MM.1S (cell line): ENCODE measurements at places on chromosomes 5 and 9.

GRCh38 chr5:72378639-72379289, 58.6 kb downstream of the PTCD2 start:
- H3K27me3 ChIP-seq: no peaks in the 10 kb centered on the region
- no peak for DNase-seq
- H3K36me3 ChIP-seq: no peaks in the 10 kb centered on the region
- H3K4me1 ChIP-seq: no peaks in the 10 kb centered on the region

GRCh38 chr5:65668696-65669095, 43.9 kb downstream of the SHLD3 start:
- no peaks in the 10 kb centered on the region for H3K4me1 ChIP-seq
- H3K27me3 ChIP-seq: no peaks in the 10 kb centered on the region
- no peak for DNase-seq
- H3K36me3 ChIP-seq: no peaks in the 10 kb centered on the region
- H3K27ac ChIP-seq: no peak overlapping the region

DNA sequence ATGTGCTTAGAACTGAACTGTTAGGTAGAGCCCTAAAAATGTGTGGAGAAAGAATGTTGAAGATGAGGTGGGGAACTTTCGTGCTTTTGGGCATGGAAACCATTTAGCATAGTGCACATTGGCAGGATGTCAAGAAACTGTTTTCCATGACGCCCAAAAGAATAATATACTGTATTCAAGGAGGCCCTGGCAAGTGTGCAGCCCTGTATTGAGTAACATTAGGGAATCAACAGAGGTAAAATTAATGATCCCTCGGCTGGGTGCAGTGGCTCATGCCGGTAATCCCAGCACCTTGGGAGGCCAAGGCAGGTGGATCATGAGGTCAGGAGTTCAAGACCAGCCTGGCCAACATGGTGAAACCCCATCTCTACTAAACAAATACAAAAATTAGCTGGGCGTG, 20.9 kb upstream of the PLIN2 start:
- no peak overlapping the region for H3K27ac ChIP-seq
- DNase-seq: no peak
- no peaks in the 10 kb centered on the region for H3K27me3 ChIP-seq
- H3K4me1 ChIP-seq: no peaks in the 10 kb centered on the region
- H3K36me3 ChIP-seq: no peaks in the 10 kb centered on the region

GRCh38 chr9:33471361-33471760, 2.4 kb downstream of the NOL6 start:
- no peak overlapping the region for H3K4me3 ChIP-seq
- H3K4me1 ChIP-seq: peaks cover 13% of the 10 kb centered on the region
- H3K36me3 ChIP-seq: peaks cover 11% of the 10 kb centered on the region; the same call in 1 of the 2 replicates
- DNase-seq: no peak
- H3K27ac ChIP-seq: no peak overlapping the region

- H3K4me1 ChIP-seq: no peaks in the 10 kb centered on the region
- H3K27me3 ChIP-seq: no peaks in the 10 kb centered on the region
- H3K4me3 ChIP-seq: no peak overlapping the region
- H3K36me3 ChIP-seq: peaks cover 4% of the 10 kb centered on the region; the same call in 1 of the 2 replicates
Measured at GRCh38 chr9:5799314-5799713, 33.6 kb downstream of the ERMP1 start.

DNA sequence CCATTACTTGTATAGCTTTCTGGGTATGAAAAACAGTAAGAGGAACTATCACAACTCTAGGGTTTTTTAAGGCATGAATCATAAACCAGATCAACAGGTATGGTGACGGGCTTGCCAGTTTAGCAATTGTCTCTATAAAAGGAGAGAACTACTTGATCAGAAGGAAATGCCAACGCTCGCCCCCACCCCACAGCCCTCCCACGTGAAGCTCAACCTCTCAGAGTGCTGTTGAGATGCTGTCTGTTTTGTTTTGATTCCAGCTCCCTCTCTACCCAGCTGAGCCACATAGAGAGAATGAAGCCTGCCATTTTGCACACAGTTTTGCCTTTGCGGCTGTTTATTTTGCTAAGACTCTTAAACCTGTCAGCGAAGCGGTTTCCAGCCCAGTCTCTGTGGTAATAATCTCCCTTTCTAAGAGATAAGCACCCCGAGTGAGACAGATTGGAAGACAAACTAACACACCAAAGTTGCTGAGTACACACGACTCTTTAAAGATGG, 257.9 kb upstream of the ANKRD55 start:
- H3K4me1 ChIP-seq: no peaks in the 10 kb centered on the region
- DNase-seq: no peak
- no peak overlapping the region for H3K27ac ChIP-seq
- H3K4me3 ChIP-seq: no peak overlapping the region
- no peaks in the 10 kb centered on the region for H3K27me3 ChIP-seq

GRCh38 chr5:128966375-128966774, 1.1 kb downstream of the SLC27A6 start:
- no peaks in the 10 kb centered on the region for H3K27me3 ChIP-seq
- H3K4me1 ChIP-seq: no peaks in the 10 kb centered on the region
- no peaks in the 10 kb centered on the region for H3K36me3 ChIP-seq
- DNase-seq: no peak
- no peak overlapping the region for H3K4me3 ChIP-seq

DNA sequence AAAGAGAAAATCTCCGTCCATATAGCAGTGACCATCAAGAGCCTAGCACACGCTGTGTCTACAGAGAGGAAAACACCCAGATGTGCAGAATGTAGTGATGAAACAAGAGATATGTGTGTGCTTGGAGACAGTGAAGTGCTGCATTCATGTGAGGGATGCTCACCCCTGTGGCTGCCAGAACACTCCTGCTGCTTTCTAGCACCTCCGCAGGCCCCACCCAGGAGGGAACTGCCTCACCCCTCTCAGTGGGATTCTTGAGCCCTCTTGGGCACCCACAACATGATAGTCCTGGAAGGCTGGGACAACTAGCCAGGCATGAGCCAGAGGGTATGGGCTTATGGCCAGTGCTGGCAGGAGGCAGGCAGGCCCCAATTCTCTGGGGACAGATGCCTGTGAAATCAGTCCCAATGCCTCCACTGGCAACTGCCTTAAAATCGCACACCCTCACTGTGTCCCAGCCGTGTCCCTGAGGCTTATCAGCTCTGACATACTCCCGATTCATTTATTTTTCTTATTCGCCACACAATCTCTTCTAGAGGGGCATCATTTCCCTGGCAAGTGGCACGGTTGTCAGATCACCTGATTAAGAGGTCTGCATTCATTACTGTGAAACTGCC, 73.2 kb upstream of the FSTL4 start:
- no peaks in the 10 kb centered on the region for H3K36me3 ChIP-seq
- DNase-seq: no peak
- H3K4me3 ChIP-seq: no peak overlapping the region
- no peak overlapping the region for H3K27ac ChIP-seq

- DNase-seq: no peak
- no peak overlapping the region for H3K27ac ChIP-seq
Measured at GRCh38 chr9:101226161-101226560, 158.6 kb downstream of the BAAT start.

DNA sequence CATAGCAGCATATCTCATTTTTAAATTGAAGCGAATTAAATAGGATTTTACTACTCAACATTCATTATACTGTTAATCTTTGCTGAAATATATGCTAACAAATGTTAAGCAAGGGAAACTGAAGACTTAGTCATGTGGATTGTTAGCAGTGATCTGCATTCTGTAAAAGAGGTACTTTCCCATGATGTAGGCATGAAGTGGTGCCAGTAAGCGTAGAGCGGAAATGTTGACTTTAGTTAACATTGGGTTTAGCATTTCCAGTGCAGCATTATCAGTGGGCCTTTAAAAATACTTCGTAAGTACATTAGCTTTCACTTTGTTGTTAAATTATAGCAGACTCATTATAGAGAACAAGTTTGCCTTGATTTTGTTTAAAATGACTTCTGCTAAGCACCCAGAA, 130.3 kb downstream of the CDC42SE2 start:
- no peaks in the 10 kb centered on the region for H3K4me1 ChIP-seq
- no peaks in the 10 kb centered on the region for H3K27me3 ChIP-seq
- no peaks in the 10 kb centered on the region; the same call in 1 of the 2 replicates for H3K36me3 ChIP-seq
- no peak overlapping the region for H3K27ac ChIP-seq

DNA sequence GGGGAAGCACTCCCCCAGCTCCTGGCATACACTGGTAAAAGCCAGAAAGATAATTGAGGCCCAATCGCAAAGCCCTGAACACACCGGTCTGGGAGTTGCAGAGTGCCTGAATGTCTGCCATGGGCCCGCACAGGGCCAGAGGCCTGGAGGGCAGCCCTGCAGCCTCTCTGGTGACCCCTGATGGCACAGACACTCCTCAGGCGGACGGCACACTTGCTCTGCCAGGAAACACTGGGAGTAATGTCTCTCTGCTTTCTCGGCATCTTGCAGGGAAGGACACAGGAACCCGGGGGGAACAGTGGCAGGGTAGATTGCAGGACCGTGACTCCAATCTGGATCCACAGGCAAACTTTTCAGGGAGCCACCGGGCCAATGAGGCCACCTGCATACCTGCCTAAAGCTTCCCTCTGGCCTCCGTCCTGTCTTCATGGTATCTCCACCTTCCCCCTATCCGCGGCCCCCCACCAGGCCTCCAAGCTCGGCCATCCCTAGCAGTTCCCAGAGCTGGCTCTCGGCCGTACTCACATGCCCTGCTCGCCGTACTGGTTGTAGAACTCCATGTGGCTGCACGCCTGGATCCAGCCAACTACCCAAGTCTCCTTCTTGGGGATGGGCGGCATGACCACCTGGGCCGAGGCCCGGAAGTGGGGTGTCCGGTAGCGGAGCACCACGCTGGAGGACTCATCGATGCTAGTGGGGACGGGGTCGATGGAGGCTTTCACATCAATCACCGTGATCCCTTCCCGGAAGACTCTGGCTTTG, 797 bp downstream of the FAM78A start:
- H3K4me1 ChIP-seq: peaks cover 23% of the 10 kb centered on the region
- peak; percentile 78 for DNase-seq
- peak overlapping the region; percentile 84; the same call in 1 of the 2 replicates for H3K27ac ChIP-seq
- H3K27me3 ChIP-seq: peaks cover 6% of the 10 kb centered on the region; the same call in 1 of the 2 replicates
- no peaks in the 10 kb centered on the region for H3K36me3 ChIP-seq
- H3K4me3 ChIP-seq: peak overlapping the region; percentile 93

DNA sequence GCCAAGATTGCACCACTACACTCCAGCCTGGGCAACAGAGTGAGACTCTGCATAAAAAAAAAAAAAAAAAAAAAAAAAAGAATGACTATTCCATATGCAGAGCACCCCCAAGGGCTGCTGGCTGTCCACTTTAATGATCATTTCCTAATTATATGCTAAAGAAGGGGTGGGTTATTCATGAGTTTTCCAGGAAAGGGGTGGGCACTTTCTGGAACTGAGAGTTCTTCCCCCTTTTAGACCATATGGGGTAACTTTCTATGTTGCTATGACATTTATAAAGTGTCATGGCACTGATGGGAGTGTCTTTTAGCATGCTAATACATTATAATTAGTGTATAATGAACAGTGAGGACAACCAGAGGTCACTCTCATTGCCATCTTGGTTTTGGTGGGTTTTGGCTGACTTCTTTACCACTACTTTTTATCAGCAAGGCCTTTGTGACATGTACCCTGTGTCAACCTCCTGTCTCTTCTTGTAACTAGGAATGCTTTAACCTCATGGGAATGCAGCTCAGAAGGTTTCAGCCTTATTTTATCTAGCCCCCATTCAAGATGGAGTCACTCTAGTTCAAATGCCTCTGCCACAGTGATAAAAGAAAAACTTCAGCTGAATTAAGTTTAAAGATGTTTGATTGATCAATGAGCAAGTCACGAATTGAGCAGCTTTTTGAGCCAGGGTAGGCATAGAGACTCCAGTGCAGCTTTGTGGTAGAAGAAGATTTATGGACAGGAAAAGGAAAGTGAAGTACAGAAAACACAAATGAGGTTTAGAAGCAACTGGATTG, 7.1 kb upstream of the NANS start:
- H3K27ac ChIP-seq: no peak overlapping the region
- H3K27me3 ChIP-seq: no peaks in the 10 kb centered on the region
- no peak for DNase-seq
- H3K4me1 ChIP-seq: peaks cover 5% of the 10 kb centered on the region

DNA sequence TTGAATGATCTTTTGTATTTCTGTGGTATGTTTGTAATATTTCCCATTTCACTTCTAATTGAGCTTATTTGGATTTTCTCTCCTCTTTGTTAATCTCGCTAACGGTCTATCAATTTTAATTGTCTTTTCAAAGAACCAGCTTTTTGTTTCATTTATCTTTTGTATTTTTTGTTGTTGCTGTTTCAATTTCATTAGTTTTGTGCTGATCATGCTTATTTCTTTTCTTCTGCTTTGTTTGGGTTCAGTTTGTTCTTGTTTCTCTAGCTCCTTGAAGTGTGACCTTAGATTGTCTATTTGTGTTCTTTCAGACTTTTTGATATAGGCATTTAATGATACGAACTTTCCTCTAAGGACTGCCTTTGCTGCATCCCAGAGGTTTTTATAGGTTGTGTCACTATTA, 28.4 kb upstream of the SNCAIP start:
- H3K4me1 ChIP-seq: no peaks in the 10 kb centered on the region
- DNase-seq: no peak
- no peak overlapping the region for H3K27ac ChIP-seq
- no peaks in the 10 kb centered on the region for H3K36me3 ChIP-seq
- no peaks in the 10 kb centered on the region for H3K27me3 ChIP-seq

DNA sequence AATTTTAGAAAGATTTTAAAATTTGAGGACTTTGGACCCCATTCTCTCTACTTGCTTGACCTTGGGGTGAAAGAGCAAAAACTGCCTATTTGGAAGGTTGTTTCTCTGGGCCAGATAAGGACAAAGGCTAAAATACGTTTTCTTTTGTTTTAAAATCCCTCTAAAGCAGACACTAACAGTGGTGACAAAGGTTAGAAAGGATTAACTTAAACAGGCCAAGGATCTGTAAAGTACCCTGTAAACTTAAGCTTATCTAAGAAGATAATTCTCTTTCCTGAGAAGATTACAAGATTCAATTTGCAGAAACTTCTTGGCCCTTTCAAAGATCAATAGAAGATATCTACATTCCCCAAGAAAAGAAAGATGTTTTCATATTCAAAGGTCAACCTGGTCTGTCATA, 12.1 kb downstream of the TRPM6 start:
- no peaks in the 10 kb centered on the region for H3K27me3 ChIP-seq
- DNase-seq: no peak
- H3K4me1 ChIP-seq: no peaks in the 10 kb centered on the region
- no peaks in the 10 kb centered on the region for H3K36me3 ChIP-seq

- H3K27me3 ChIP-seq: no peaks in the 10 kb centered on the region
- H3K4me1 ChIP-seq: no peaks in the 10 kb centered on the region
- no peak for DNase-seq
Measured at GRCh38 chr5:59847586-59847985, 45.9 kb downstream of the PDE4D start.
